ENCODE measurements at places on chromosomes 11 and 22.
A peak's percentile ranks its signal among the peaks of the same experiment; 100 is the strongest.

- no peak for DNase-seq
These were observed 45.9 kb upstream of the GPR83 start for GRCh38 chr11:94447149-94447548.

DNA sequence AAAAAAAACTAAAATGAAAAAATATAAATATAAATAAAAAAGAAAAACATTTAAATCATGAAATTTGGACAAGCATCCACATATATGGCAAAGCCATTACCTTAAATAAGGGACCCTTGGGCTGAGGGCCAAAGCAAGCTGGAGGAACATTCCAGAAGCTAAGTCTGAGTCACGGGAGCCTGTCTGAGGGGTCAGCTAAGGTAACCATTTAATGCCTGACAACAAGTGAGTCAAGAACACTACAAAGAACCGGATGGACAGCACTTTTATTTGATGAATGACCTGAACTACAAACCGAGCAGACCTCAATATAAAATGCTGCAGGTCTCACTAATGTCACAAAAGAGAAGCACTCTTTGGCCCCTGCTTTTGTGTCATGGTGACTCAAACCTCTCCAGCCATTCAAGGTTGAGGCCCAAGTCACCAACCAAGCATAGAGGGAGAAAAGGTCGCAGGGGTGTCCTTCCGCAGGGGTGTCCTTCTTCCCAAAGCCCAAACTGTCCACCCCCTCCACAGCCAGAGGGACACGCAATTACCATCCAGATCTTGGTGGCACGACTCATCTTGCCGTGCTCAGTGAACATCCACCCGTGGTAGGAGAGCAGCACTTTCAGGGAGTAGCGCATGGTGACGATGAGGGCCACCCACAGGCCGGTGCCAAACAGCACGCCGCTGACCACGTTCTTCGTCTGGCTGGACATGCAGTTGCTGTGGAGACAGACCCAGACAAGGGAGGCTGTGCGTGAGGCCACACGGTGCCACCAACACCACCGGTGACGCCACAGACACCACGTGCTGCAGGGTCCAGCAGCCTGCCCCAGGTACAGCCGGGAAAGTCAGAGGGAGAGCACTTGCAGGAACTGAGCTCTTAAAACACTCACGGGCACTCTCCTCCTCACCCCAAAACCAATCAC is 34.5 kb downstream of the CPT1A start:
- DNase-seq: no peak

DNA sequence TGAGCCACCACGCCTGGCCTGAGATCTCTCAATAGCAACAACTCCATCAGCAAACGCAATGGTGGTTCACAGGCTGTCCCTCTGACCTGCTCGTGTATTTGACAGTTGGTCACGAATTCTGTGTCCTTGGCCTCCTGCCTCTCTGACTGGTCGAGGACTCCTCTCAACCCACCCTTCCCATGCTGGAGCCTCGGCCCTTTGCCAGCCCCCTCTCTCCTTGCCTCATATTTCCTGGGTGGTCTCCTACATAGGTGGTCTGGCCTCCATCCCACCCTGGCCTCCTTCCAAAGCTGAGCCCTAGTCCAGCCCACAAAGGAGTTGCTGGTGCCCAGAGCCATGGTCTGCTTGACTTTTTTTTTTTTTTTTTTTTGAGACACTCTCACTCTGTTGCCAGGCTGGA is 11.4 kb upstream of the A4GALT start:
- no peak for DNase-seq

DNA sequence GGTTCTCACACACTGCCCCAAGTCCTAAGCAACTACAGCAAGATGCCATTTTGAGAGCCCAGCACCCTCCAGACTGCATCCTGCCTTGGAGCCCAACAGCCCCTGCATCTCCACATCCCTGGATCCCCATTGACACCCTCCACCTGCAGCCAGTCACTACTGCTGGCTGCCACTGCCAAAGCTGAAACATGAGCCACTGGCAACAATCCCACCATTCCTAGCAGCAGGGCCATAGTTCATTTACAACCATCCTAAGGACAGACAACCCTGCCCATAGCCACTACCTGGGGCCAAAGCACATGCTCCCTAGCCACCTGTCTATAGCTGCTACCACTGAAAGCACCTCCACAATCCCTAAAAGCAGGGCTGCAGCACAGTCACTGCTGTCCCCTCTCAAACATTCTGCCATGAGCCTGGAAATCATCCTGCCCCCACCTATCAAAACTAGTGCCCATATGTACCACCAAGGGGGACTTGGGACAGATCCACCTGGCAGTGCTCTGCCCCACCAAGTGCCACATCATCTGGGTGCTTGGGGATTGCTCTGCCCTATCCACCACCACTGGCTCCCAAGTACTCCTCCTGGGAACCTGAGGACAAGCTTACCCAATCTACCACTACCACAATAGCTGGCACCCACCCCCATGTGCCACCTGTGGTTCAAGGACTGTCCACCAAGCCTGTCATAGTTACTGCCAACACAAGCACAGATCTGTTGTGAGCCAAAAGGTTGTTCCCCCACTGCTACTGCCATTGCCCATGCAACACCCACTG is 138.8 kb upstream of the SOX6 start:
- no peak for DNase-seq

- DNase-seq: peak; percentile 72
These were observed 41.7 kb downstream of the THAP12 start for GRCh38 chr11:76339221-76339620.

- DNase-seq: no peak
These were observed 4.5 kb downstream of the SLC37A4 start for GRCh38 chr11:119025978-119026766.

GRCh38 chr11:68259122-68259959 is 12.4 kb downstream of the C11orf24 start:
- DNase-seq: no peak

GRCh38 chr22:22886546-22886945 is 1.1 kb upstream of the IGLL5 start:
- no peak for DNase-seq

- no peak for DNase-seq
These were observed 131.7 kb downstream of the GRIK4 start for GRCh38 chr11:120643284-120643683.

- DNase-seq: no peak
These were observed 610 bp upstream of the TEX12 start for GRCh38 chr11:112166562-112166961.

- DNase-seq: peak; percentile 55
These were observed 79.5 kb downstream of the CABIN1 start for GRCh38 chr22:24090581-24090980.

GRCh38 chr11:4072668-4073285 is 21.8 kb upstream of the RRM1 start:
- DNase-seq: peak; percentile 87

- DNase-seq: peak; percentile 71
These were observed 12.3 kb upstream of the TUB start for GRCh38 chr11:8068605-8069221.

DNA sequence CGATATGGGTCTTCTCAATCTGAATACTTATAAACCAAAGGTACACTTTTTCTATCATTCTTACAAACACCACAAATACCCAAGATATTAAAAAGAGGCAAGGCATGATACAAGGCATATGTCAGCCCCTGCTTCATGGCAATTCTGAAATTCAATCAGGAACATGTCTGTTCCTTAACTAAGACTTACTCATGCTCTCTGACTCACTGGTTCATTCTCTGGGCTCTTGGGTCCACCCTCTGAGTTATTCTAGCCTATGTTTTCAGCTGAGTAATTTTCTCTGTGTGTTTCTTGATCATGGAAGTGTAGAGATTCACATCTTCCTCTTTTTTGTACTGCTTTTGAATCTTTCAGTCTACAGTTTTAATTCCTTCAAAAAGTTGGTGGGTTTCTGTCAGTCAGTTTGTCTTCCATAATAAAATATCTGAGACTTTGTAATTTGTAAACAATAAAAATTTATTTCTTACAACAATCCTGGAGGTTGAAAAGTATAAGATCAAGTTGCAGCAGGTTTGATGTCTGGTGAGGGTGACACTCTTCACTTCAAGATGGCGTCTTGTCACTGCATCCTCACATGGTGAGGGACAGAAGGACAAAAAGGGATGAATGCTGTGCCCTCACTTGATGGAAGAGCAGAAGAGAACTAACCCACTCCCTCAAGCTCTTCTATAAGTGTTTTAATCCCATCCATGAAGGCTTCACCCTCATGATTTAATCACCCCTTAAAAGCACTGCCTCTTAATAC is 211.7 kb downstream of the FAM76B start:
- DNase-seq: peak; percentile 12

GRCh38 chr22:19902245-19902715 is 39.3 kb upstream of the COMT start:
- DNase-seq: no peak

- DNase-seq: no peak
These were observed 669 bp upstream of the GAL3ST1 start for GRCh38 chr22:30574997-30575671.

GRCh38 chr22:44919691-44920090 is 90.1 kb downstream of the PHF21B start:
- DNase-seq: no peak

GRCh38 chr22:40648386-40648785 is 11.9 kb upstream of the MRTFA start:
- DNase-seq: no peak

DNA sequence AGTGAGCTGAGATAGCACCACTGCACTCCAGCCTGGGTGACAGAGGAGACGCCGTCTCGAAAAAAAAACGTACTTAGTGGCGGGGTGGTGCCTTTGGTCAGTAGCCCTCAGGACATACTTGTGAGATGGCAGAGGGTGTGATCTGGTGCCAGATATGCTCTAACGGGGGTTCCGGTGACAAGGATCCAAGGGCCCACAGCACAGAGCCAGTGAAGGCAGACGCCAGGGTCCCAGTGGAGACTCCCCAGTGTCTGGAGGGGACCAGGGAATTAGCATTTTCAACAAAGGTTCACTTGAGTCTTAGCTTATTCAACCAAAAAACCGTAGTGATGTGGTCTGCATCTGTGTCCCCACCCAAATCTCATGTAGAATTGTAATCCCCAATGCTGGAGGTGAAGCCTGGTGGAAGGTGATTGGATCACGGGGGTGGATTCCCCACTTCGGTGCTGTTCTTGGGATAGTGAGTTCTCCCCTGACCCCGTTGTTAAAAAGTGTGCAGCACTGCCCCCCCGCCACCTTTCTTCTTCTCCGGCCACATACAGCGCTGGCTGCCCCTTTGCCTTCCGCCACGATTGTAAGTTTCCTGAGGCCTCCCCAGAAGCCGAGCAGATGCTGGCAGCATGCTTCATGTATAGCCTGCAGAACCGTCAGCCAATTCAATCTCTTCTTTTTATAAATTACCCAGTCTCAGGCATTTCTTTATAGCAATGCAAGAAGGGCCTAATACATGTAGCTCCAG is 26.6 kb upstream of the OSBPL5 start:
- no peak for DNase-seq

- no peak for DNase-seq
These were observed 492.9 kb upstream of the ANO3 start for GRCh38 chr11:25838918-25839625.

GRCh38 chr11:66454247-66454646 is 12.5 kb upstream of the PELI3 start:
- no peak for DNase-seq

DNA sequence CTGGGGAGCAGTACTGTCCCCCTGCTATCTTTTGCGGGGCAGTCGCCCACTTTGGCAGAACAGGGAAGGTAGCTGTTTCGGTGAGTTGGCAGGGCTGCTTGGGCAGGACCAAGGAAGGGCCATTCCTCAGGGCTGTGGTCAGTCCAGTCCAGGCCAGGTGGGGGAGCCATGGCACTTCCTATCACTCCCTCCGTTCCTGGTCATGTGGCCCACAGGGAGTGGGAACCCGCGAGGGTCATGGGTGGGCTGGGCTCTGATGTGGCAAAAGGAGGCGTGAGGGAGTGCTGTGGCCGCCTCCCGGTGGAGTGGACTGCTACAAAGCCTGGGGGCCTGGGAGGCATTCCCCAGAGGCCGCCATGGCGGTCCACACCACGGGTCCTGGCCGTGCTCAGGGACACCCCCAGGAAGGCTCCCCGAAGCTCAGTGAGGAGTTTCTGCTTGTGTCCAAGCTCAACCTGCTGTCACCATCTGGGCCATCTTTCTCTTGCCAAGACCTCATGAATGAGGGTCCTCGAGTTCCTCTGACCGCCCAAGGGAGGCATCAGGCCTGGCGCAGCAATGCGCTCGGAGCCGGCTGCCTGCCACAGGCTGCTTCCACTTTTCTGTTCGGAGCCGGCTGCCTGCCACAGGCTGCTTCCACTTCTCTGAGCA is 11.9 kb downstream of the CHID1 start:
- DNase-seq: peak; percentile 13

GRCh38 chr11:34667810-34668582 is 47.1 kb downstream of the EHF start:
- DNase-seq: no peak

DNA sequence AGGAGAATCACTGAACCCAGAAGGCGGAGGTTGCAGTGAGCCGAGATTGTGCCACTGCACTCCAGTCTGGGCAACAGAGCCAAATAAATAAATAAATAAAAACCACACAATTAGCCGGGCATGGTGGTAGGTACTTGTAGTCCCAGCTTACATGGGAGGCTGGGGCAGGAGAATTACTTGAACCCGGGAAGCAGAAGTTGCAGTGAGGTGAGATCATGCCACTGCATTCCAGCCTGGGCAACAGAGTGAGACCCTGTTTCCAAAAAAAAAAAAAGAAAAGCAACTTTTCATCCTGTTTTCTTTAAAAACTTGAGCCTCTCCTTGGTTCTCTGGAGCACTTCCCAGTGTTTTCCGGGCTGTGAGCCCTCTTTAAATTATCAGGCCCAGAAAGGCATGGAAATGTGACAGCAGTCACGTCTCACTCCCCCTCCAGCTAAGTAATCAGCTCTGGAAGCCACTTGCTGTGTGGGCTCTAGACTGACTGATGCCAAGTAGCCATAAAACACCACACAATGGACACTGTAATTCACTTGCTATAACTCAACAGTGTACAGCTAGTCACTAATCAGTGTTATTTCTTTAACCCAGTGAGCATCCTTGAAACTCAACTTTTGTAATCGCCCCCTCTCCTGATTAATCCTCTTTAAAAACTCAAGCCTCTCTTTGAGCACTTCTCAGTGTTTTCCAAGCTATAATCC is 13.0 kb upstream of the MCHR1 start:
- no peak for DNase-seq

GRCh38 chr11:121513807-121514206 is 61.0 kb upstream of the SORL1-AS1 start:
- no peak for DNase-seq

DNA sequence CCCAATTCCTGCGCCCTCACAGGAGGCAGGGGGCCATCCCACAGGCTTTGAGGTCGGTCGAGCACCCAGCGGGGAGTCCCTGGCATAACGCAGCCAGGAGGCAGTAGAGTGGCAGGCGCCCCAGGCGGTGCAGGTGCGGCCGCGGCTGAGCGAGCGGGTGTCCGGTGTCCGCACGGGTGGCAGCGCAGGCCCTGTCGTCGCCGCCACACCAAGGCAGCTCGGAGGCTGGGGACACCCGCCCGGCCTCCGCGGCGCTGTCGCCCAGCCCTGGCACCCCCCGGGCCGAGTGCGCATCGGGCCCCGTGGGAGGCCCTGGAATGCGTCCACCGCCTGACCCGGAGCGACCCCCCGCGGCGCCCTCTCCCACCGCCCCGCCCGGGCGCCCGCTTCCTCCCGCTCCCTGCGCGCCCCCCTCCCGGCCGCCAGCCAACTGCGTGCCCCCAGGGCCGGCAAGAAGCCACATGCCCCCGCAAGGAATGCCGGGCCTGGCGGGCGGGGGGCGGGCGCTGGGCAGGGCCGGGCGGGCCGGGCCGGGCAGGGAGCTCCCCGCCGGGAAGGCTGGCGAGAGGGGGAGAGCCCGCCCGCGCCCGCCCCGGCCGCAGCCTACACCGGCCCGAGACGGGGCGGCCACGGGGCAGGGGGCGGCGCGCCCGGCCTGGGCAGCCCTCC is 33.9 kb downstream of the PRDM11 start:
- peak; percentile 36 for DNase-seq

GRCh38 chr11:83115026-83115425 is 41.9 kb upstream of the PCF11 start:
- no peak for DNase-seq

Data from OCI-M1 (cell line).